ENCODE measurements at places on chromosomes 13 and 19.

- peak; percentile 99 for DNase-seq
These were observed 785 bp upstream of the USF2 start for GRCh38 chr19:35267818-35268535.

GRCh38 chr19:46447824-46448223 lies 19.1 kb upstream of the PNMA8C start:
- no peak for DNase-seq

DNA sequence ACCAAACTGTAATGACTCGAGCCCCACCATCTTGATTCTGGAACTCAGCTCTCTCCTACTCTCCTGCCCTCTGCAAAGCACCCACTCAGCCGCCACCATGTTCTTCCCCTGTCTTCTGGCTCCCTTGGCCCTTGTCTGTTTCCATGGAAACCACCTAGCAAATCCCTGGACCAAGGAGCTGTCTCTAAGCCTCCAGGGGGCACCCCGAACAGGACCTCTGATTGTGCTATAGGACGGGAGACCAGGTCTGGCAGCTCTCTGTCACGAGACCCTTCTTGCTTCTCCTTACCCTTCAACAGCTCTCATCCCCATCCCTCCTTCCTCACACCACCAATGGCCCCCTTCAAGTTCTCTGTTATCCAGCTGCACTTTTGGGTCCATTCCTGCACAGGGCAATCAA lies 277.7 kb upstream of the ZNF507 start:
- DNase-seq: peak; percentile 9

DNA sequence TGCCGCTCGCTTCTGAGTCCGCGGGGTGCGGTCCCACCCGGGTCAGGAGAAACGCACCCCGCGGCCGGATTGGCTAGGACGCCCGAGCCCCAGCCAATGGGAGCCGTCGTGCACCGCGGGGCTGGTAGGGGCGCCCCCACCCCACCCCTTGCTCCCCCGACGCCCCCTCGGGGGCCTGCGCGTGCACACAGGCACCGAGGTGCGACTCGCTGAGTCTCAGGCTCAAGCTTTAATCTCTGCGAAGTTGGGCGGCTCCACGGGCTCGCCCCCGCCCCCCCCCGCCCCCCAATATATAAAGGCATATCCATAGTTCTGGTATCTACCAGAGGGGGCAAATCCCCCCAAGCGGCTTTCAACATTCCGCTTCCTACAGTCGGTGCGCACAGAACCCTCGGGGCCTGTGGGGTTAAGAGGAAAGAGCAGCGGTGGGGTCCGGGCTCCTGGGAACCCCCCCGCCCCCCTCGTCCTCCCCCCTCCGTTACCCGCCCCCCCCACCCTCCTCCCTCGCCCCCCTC lies at the start of gene COX6B2:
TSS of gene COX6B2 (minus strand) at position 22 of the 515 bp plus-strand sequence. CDS start 198 bp downstream, outside the sequence.
- DNase-seq: no peak

- DNase-seq: no peak
These were observed at the start of gene LRRC4B for GRCh38 chr19:50567882-50568727. LRRC4B (minus strand) TSS chr19:50568435; CDS start chr19:50548838, 19,597 bp downstream.

DNA sequence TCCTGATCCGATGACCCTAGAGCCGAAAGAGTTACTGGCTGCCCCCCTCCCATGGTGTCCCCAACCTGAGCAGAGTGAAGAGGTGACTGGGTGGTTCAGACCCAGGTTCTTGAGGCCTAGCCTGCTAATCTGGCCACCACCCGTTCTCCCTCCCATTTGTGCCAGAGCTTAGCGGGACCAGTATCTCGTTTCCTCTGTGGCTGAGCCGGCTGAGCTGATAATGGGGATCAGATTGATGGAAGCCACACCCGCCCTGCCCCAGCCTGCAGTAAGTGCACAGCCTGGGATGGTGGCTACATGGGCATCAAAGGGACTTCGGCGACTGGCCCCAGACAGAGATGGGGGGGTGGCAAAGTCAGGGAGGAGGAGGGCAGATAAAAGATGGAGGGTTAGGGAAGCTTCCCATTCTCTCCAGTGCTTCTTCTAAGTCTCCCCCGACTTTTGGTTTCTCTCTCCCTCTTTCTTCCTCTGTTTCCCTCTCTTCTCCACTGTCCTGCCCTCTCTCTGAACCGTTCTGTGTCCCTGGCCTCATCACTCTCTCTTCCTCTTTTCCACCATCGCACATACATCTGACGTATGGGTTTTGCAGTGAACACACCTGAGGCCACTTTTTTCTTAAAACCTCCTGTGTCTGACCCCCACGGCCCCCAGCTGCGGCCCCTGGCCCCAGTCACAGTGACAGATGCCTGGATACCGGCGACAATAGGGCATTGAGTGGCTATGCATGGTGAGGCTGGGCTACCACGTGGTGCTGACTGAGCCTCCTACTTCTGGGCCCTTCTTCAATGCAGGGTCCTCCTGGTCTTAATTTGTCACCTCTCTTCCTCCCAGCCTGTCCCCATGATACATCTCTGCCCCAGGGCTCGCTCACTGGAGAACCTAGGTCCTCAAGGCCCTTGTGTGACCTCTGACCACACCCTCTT lies 2.4 kb downstream of the ELAVL3 start:
- DNase-seq: no peak

DNA sequence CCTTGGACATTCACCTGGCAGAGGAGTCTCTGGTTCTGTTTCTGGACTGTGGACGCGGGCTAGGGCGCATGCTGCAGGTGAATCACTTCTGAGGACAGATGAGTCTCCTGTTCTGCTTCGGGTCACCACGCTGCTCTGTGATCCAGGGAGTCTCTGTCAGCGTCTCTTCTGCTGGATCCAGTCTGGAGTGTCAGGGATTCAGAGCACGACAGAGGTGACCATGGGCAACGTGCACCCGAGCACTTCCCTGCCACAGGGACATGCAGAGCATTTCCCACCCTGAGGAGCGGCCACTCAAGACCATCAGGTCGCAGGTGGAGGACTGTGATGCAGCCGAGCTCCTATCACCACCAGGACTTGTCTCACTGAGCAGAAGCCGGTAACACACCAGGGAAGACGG lies 24.4 kb upstream of the LILRA2 start:
- DNase-seq: no peak

DNA sequence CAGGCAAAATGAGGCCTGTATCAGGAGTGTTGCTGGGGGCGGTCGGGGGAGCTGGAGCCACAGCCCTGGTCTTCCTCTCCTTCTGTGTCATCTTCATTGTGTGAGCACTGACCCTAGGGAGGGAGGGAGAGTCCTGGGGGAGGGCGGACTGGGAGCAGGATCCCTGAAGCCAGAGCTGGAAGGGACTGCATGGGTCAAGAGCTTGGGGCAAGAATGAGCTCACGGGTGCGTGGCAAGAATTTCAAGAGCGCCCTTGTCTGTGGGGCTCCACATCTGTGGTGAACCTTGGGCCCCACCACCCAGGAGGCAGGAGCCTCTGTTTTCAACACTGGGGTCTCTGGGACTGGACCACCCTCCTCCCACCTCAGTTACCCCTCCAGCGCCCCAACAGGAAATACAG lies 4.7 kb downstream of the SIGLEC7 start:
- DNase-seq: no peak

- DNase-seq: no peak
These were observed at the start of gene FFAR1 for GRCh38 chr19:35347171-35347929. FFAR1 (plus strand) TSS chr19:35347902; CDS start chr19:35351552, 3,650 bp downstream.

DNA sequence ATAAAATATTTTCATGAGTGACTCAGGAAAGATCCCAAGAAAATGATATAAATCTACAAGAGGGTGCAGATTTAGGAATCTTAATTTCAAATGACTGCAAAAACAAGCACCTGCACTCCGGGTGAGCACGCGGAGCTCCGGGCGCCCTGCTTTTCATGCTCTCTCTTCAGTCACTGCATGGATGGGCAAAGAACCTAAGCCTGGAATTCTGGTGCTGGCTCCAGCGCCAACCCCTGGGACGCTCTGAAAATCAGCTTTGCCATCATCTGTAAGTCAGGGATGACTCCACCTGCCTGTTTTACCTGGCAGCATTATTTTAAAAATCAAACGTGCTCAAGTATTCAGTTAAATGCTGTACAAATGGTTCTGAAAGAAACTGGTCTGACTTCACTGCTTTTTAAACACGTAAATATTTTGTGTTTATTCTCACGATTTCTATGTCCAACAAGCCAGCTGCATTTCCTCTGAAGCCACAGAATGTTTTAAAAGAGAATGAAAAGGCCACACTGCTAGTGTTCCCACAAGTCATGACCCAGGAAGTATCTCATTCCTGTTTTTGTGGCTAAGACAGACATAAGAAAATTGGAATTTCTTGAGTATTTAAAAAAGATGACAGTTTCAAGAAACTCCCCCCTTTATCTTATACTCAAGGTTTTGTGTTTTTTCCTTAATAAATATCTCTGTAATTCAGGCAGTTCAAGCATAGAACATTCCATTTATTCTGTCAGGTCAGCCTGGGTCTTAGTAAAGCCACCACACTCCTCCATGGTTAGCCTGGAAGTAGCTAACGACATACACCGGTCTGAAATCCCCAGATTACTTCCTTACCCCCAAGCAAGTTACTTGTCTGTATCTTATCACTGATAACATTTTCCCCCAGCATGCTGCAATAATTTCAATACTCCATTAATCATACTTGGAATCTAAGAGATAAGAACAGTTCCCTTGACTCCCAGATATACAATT lies 81.1 kb downstream of the COL4A1 start:
- no peak for DNase-seq

GRCh38 chr13:80263745-80264513 lies 77.0 kb downstream of the SPRY2 start:
- no peak for DNase-seq

DNA sequence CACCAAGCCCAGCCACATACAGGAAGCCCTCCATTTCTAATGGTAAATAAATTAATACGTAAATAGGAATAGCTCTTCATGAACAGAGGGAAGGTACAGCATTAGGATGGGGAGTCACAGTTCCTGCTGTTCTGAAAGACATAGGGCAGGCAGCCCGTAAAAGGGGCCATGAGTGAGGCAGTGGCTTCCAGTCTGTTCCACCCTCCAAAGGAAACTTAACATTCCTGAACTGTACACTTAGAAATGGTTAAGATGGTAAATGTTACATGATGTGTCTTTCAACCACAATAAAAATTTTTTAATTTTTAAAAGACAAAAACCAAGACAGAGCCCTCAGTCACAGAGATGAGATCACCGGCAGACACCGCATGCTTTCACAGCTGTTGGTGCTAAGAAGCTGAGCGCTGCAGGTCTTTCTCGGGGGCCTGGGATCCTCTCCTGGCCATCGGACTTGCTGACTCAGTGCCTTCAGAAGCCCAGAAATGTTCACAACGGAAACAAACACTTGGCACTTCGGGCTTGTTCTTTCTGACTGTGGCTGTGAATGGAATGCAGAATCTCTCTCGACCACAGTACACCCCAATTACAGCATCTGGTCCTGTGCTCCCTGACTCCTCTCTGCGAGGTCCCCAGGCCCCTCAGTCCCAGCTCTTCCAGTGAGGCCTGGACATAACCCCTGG lies 36.4 kb downstream of the EPS15L1 start:
- no peak for DNase-seq

- DNase-seq: no peak
These were observed 122.0 kb downstream of the UQCRFS1 start for GRCh38 chr19:29090783-29091526.

DNA sequence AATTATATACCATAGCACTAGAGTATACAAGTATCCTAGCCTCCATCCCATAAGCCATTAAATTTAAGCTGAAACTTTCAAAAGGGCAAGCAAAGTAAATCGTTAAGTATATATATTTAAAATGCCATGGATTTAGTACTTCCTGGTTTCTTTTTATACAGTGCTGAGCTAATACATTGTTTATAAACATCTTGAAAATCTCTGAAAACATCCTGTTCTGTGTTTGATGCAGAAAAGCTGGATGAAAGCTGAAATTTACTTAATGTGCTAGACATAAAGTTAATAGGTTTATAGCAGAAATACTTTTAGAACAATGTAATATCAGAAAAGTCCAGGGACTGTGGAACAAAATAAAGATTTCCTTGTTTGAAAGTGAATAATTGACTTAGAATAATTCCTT lies 875.4 kb downstream of the SLITRK6 start:
- no peak for DNase-seq

GRCh38 chr13:29771247-29771646 lies 79.2 kb downstream of the UBL3 start:
- DNase-seq: peak; percentile 36

DNA sequence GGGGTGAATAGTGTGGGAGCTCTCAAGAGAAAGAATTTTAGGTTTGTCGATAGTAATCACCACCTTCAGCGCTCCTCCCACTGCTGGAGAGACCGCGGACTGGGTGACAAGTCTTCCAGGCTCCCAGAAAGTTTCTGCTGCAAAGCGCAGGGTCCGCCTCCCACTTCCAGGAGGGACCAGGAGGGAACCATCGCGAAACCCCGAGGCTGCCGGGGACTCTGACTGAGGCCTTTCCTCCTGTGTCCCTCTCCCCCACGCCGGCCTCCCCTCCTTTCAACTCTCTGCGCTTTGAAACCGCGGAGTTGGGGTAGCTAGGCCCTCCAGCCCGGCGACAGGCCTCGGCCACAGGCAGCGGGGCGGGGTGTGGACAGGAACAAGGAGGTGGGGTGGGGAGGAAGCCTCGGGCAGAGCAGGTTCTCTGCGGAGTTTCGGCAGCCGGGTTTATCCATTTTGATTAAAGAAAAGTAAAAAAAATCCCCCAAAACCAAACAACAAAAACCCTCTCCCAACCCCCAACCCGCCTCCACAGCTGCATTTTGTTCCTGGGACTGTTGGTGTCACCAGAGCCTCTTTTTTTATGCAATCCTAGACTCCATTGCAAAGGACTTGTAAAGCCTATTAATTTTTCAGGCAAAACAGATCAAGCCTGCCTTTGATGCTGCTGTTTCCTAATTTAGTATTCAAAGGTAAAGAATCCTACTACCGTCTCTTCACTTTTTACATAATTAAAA lies 157.2 kb downstream of the TM9SF2 start:
- DNase-seq: peak; percentile 64

DNA sequence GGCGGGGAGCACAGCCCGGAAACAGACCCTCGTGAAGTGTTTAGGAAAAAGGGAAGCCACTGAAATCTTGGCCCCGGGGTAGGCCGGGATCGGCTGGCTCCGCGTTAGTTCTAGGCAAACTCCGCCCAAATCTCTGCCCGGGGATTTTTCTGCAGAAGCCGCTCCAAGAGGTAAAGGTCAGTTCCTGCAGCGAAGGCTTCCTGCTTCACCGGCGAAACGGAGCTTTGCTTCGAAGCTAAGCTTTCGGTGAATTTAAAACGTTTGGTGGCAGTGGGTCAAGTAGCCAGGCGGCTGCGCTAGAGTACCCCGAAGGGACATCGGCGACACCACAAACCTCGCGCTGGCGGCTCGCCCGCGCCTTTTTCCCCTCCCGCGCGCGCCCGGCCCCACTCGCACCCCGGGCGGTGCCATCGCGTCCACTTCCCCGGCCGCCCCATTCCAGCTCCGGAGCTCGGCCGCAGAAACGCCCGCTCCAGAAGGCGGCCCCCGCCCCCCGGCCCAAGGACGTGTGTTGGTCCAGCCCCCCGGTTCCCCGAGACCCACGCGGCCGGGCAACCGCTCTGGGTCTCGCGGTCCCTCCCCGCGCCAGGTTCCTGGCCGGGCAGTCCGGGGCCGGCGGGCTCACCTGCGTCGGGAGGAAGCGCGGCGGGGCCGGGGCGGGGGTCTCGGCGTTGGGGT lies 441 bp downstream of the GJB2 start:
- DNase-seq: no peak

GRCh38 chr19:8167985-8168384 lies 18.6 kb upstream of the FBN3 start:
- DNase-seq: no peak
